ENCODE measurements at places on chromosomes 3 and 15.

GRCh38 chr3:136535906-136536305 is 216.3 kb downstream of the STAG1 start:
- no peak for DNase-seq

DNA sequence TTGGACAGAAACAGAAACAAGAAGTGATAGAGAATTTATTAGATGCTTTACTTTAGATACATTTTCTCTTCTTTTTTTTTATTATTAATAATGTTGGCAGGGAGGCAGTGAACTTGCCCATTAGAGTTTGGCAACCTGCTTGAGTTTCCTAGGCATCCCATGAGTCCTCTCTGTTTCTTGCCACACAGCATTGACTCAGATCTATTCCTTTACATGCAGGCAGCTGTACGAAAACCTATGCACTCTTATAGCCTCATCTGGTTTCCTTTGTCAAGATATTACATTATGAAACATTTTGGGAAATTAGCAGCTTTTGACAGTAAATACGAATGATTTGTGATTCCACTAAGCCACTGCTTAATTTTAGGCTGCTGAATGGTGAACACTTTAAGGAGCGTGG is 23.3 kb downstream of the IL1RAP start:
- no peak for DNase-seq

GRCh38 chr3:154656486-154656885 is 226.5 kb upstream of the GPR149 start:
- DNase-seq = no peak

- no peak for DNase-seq
Measured at GRCh38 chr3:182837855-182838454, 44.7 kb downstream of the ATP11B start.

- no peak for DNase-seq
Measured at GRCh38 chr3:184284696-184285095, 8.9 kb downstream of the ECE2 start.

DNA sequence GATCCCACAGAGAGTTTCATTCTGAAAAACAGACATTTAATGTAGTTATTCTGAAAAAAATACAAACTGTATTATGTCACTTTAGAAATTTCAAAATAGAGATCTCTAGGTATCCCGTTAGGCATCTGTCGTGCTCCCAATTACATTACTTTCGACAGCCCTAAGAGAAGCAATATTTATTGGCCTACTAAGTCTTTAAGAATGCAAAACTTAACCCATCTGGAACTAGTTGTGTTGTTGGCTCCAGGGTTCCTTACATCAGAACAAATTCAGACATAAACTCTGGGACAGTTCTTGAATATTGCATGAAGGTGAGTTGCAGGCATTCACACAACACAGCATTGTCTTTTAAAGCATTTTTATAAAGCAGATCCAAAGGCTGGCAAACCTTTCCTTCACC is 498.4 kb downstream of the FHIT start:
- no peak for DNase-seq

- no peak for DNase-seq
Measured at GRCh38 chr3:130979117-130979516, 47.5 kb downstream of the ASTE1 start.

DNA sequence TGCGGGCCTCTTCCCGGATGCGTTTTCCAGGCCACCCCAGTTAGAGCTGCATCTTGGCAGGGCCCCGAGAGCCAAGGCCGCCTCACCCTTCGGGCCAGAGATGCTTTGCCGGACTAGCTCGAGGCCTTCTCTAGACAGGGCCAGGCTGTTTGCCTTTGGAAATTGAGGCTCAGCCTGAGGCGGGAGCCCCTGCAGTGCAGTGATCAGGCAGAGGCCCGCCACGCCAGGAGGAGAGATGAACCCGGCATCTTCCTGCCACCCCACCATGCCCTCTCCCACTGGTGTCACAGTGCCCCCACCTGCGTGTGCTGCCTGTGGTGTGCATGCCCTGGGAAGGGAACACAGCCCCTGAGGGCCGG is 8.9 kb upstream of the ROPN1B start:
- DNase-seq = no peak

DNA sequence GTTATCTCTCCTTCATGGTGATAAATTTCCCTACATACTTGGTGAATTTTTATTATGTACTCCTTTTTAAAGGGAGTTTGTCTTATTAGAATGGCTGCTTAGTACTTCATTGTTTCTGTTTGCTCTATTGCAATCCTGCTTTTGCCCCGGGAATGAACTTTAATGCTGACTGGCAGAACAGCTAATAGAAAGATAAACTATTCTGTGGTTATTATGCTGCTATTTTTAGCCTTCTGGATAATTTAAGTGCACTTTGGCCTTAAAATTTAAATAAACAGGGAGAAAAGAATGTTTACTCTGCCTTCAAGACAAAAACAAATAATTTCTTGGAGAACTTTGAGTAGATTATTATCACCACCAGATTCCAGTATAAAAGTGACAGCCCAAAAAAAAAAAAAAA is 413.8 kb upstream of the CCDC54 start:
- DNase-seq = no peak

GRCh38 chr3:4290272-4290893 is 12.8 kb upstream of the SETMAR start:
- no peak for DNase-seq

DNA sequence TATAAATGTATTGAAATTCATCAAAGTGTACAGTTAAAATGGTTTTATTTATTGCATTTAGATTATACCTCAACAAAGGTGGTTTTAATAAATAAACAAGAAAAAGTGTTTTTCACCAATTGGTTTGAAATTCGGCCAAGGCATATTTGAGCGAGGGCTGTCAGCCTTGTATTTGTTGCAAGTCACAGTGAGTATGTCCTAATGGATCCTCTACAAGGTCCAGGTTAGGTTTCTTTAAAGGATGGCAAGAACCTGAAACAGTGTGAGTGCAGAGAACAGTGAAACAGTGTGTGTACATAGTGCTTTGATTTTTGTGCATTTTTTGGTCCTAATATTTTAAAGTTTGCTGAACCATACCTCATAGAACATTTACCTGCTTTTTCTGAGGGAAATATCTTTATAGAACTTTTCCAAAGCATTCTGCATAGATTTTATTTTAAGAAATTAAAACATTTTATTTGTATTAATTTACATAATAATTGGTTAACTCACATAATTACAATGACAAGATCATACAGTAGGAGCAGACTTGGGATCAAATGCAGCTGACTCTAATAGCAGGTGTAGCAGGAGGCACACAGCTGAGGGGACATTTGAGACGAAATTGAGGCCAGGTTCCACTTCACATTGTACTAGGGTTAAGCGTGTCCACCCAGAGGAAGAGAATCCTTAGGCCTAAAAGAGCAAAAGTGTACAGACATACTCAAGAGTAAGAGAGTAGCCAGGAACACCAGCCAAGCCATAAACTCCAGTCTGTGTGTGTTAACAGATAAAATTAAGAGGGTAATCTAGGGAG is 428.8 kb upstream of the TPRG1 start:
- no peak for DNase-seq

DNA sequence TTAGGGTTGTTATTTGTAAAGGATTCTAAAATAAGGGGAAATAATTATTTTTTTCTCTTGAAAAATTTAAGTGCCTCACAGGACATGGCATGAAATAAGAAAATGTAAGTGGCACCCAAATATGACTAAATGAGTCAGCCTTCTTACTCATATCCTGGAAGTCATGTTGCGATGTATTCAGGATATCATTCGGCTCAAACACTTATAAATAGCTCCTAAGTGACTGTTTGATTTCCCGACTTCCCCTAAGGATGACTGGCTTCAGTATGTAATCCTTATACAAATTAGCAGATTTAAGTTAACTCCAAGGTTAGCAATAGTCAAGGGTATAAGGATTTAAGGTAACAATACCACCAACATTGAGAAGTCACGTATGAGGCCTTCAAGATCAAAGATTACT is 57.3 kb upstream of the OSTN start:
- no peak for DNase-seq

GRCh38 chr3:107235193-107235927 is 141.9 kb upstream of the CCDC54 start:
- DNase-seq = no peak

DNA sequence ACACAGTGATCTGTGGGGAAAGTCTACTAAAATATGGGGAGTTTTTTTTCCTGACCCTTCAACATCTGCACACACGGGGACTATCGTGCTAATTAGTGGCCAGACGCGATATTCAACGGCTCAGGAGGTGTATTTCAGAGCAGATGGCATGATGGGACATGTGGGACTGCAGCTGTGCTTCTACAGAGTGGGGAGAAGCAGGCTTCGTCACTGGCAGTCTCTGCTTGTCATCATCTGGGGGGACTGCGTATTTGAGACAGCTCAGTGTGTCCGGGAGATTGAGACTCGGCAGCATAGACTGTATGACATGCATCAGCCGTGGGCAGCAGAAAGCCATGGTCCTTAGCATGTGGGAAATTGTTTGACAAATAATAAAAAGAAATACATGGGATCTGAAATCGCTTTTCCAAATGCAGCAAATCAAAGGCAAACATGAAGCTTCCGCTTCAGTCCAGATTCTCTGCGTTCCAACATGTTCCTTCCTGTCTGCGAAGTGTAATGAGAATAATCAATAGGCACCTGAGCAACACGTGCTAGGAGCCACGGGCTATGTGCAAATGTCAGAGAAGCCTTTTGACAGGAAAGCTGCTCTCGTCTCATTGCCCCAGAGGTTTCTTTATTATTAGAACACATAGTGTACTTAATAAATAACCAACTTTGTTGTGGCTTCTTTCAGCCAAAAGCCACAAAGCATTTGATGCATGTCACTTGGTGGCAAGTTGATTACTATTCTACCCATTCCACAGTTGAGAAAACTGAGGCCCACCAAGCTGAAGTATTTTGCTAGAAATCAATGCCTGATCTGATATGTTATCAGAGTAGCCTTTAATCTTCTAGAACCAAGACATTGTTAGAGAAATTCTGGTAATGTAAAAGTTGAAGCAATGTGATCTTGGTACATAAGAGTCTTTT is 276.3 kb downstream of the RYR3 start:
- no peak for DNase-seq

GRCh38 chr15:63601704-63602185 is 4.6 kb downstream of the FBXL22 start:
- no peak for DNase-seq

DNA sequence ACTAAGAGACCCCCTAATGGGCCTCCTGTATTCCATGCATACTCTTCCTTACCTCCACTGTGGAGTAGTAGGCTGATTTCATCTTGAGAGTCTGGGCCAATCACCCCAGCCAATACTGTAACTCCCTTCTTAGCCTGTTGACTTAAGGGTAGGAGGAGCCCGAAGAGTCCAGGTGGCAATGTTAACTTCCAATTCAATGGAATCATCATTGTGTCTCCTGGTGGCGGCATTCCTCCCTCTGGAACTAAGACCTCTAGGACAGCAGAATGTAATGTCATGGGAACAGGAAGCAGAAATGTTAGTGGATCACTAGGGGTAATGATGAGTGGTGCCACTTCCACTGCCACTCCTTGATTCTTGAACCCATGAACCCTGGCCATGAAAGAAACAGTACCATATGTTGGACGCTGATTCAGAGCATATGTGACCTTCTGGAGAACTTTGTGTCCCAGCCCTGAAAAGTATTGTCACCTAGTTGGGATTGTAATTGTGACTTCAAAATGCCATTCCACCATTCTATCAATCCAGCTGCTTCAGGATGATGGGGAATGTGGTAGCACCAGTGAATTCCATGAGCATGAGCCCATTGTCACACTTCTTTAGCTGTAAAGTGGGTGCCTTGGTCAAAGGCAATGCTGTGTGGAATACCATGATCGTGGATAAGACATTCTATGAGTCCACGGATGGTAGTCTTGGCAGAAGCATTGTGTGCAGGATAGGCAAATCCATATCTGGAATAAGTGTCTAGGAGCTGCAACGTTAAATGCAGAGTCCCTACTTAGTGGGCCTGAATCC is 24.9 kb downstream of the NAALADL2 start:
- no peak for DNase-seq

DNA sequence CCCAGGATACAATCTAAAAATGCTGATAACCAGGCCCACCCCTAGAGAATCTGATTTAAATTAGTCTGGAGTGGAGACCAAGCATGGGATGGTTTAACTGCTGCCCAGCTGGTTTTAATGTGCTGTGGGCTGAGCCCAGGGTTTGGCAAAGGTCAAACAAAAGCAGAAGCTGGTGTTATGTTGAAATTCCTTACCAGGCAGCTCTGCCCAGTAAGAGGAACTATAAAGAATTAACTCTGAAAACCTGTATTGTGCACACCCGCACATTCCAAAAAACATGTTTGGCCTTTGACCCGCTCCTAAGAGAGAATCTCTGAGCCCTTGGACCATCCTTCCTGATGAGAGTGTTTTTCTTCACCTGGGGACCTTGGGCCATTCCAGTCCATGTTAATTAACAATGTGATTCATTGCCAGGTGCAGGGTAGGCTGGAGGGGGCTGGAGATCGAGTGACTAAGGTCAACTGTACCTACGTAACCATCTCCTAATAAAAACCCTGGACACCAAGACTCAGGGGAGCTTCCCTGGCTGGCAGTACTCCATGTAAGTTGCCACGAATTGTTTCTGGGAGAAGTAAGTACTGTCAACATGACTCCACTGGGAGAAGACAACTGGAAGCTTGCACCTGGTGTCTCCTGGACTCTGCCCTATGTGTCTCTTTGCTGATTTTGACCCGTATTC is 10.9 kb downstream of the CCDC13 start:
- no peak for DNase-seq

DNA sequence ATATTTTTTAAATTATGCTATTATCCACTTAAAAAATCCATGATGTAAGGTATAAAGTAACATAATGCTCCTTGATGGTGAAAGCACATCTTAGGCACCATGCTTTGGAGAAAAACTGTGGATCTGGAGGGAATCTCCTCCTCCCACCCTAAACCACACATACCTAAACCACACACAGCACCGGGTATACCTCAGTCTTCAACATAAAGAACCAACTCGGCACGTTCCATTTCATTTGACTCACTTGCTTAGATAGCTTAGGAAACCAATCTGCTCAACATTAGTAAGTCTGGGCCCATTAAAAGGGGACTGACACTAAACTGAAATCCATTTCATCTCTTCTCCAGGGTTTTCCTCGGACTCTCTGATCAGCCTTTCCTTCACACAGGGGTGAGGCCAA is 945.7 kb upstream of the CFAP20DC start:
- DNase-seq = no peak

GRCh38 chr15:60485365-60486055 is 6.6 kb upstream of the ICE2 start:
- no peak for DNase-seq

- no peak for DNase-seq
Measured at GRCh38 chr3:60598671-60599070, 652.6 kb downstream of the FHIT start.

DNA sequence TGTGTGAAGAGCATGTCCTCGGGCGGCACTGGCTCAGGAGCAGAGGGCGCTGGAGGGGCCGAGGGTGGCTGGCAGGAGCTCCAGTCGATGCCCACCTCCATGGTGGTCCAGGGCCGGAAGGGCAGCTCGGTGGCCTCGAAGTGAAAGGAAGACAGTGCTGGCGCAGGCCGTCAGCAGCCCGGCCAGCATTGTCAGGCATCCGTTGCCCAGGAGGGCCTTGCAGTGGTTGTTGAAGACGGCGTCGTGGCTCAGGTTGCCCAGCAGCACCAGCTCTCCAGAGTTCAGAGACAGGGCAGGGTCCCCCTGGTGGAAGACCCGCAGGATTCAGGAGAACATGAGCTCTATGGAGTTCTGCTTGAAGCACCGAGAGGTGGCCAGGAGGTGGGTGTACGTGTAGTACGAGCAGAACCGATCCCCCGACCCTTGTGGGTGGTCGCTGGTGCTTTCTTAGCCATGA is 16.5 kb upstream of the SIAH2 start:
- no peak for DNase-seq

Data from activated CD4-positive, alpha-beta T cell treated with anti-CD3 and anti-CD28 coated beads, Interleukin-2, amount 50 U/mL, for 24 hours (primary cell).